ENCODE measurements at places on chromosomes 7 and 10.

DNA sequence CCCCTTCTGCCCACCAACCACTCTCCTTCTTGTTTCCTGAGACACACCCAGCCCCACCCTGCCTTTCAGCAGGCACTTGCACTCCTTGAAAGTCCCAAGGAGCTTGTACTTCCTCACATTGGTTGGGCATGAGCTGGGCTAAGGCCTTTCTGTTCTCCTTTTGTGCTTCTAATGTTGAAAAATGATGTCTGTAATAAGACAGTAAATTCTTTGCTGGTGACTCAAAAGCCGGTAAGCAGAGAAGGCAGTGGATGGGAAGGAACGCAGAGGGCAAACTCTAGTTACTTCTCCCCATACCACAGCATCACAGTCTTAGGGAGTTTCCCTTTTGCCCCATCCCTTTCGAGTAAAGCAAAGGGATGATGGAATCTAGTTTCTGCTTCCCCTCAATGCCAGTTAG is 185.6 kb downstream of the PLXNA4 start:
- DNase-seq, result no peak

DNA sequence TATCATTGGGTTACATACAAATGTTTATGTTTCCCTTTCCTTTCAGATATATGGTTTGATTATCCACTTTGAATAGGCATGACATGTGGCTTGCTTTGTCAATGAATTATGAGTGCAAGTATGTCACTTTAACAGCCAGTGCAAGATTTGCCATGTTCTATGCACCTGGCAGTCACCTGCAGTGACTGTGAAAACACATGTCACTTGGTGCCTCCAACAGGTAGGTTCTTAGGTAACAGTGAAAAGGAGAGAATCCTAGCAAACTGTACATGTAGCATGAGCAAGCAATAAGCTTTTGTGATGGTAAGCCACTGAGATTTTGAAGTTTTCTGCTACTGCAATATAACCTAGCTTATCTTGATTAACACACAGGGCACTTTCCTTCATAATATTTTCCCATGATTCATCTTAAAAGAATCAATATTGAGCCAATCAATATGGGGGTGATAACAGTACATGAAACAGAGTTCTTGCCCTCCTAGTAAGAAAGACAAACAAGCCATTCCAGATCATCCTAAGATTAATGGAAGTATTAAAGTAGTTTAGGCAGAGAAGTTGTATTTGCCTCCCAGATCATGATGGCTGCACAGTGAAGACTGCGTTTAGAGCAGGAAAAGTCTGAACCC is 7.9 kb upstream of the RALA start:
- DNase-seq, result no peak

DNA sequence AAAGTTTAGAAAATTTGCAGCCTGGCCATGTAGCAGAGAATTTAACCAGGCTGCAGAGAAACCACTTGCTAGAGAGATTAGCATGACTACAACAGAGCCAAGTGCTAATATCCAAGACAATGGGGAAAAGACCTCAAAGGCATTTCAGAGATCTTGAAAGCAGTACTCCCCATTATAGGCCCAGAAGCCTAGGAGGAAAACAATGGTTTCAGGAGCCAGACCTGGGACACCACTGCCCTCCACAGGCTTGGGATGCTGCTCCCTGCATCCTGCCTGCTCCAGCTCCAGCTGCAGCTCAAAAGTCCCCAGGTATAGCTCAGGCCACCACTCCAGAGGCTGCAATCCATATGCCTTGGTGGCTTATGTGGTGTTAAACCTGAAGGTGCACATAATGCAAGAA is 101.5 kb upstream of the TMEM72 start:
- no peak for DNase-seq

DNA sequence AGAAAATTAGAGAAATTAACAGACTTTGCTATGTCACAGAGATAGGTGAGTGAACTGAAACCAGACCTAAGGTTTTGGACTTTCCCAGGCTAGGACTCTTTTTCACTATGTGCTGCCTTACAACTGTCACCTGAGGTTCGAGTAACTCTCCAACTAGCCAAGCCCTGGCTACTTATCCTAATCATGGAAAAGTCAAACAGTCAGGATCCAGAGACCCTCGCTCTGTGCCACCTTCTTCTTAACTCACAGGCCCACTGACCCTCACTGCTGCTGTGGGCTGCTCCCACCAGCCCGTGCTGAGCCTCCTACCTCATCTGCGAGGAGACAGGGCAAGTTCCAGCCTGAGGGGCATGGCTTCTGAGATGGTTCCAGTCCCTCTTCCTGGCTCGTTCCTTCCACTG is 211.4 kb upstream of the KLF14 start:
- DNase-seq, result no peak

DNA sequence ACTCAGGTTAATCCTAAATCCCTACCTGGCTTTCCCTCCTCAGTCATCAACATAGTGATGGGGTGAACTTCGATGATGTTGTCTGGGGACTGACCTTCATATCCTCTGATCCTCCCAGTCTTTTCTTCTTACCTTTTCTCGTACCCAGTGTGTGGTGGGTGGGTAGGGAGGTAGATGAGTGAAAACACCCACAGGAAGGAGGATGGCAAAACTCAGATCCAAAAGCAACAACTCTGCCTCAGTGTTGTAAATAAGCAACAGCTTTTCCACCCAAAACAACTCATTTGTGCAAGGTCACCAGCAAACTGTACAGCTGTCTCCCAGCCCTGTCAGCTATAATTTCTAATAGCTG is 38.6 kb downstream of the VOPP1 start:
- DNase-seq, result no peak

DNA sequence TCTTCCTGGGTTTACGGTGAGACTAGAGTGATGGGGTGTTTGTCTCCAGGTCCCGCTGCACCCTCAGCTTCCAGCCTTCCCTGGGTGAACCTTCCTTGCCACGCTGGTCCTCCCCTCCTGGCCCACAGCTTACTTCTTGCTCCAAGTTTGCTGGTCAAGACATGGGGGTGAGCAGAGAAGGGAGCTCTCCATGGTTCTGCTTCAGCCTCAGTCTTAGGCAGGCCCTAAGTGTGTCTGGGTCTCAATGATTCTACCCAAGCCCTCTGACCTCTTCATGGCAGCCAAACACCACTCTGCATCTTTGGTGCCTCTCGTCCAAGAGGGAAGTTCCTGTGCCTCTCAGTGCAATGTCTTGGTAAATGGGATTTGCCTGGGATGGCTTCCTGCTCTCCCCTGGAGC is 356.5 kb upstream of the KLF6 start:
- DNase-seq, result no peak

DNA sequence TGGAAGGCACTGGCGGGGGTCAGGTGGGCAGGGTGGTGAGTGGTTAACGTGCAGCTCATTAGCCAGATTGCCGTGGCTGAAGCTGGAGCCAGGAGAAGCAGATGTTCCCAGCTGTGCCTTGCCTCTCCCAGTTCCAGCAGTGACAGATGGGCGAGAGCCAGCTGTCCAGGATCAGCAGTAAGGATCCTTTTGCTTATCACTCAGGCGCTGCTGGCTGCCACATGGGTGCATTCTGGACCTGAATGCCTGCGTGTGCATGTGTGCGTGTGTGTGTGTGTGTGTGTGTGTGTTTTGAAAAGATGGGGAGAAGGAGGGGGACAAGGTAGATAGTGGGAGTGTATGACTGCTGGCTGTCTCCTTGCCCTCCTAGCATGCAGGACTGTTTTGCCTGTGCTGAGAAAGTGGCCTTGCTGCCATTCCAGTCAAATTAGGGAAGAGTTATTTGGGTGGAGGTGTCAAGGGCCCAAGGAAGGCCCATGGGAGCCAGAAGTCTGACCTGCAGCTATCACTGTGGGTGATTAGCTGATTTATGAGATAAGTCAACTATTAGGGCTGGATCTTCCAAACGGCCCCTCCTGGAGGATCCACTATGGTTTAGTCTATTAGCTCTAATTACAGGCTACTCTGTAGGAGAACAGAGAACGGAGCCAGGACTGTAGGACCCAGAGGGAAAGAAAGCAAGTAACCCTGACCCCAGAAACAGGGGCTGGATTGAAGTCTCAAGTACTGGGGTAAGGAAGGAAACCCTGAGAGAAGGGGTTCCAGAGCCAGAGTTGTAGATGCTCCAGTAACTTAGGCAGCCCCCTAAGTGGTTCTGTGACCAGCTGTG is 3.3 kb downstream of the EPHA1 start:
- no peak for DNase-seq

- DNase-seq, result no peak
Observed at GRCh38 chr7:36684954-36685353, 39.3 kb downstream of the AOAH start.

- DNase-seq, result no peak
Observed at GRCh38 chr7:2266911-2267310, 24.9 kb downstream of the NUDT1 start.

GRCh38 chr7:25253714-25254113 is 25.4 kb upstream of the NPVF start:
- DNase-seq, result no peak

DNA sequence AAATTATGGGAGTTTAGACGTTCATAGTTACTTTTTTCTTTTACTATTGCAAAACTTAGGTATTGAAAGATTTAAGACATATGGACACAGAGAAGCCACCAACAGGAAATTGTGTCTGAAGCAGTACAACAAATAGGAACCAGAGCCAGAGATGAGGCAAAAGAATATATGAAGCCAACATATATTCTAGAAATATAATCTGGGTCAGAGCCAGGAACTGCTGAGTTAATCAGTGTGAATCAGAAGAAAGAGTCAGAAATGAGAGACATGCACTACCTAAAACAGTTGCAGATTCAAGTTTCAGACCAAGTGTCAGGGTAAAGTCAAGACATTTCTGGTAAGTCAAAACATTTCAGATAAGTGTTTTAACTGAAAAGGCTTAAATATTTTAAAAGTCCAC is 67.7 kb downstream of the DGKB start:
- no peak for DNase-seq

DNA sequence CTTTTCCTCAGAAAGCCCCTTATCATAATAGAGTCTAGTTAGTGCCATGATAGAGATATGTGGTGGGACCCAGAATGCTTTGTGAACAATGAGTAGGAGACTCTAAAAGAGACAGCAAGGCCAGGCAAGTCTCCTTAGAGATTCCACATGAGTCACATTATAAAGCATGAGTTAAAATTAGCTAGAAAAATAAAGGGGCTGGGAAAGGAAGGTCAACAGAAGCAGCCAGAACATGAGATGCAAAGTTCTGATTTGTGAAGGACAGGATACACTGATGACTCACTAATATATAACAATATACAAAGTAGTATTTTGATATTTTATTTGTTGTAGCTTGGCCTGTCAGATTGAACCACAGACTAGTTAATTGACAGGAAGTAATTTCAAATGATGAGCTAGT is 25.3 kb upstream of the SNX13 start:
- DNase-seq, result no peak

GRCh38 chr7:127858091-127858914 is 172.9 kb downstream of the LRRC4 start:
- no peak for DNase-seq

DNA sequence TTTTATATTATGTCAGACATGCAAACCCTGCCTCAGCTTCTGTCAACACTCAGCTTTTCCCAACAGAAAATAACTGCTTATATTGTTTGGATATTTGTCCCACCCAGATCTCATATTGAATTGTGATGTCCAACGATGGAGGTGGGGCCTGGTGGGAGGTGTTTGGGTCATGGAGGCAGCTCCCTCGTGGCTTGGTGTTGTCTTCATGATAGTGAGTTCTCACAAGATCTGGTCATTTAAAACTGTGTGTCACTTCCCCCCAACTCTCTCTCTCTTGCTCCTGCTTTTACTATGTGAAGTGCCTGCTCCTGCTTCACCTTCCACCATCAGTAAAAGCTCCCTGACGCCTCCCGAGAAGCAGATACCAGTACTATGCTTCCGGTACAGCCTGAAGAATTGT is 85.8 kb upstream of the KCNMA1 start:
- DNase-seq, result no peak

- no peak for DNase-seq
Observed at GRCh38 chr10:11186374-11186773, 168.7 kb downstream of the CELF2 start.

- no peak for DNase-seq
Observed at GRCh38 chr7:114789161-114789560, 132.7 kb upstream of the MDFIC start.

GRCh38 chr10:128274938-128275337 is 148.7 kb upstream of the MKI67 start:
- DNase-seq, result no peak

- no peak for DNase-seq
Observed at GRCh38 chr7:135665042-135665441, 2.7 kb downstream of the STMP1 start.

- DNase-seq, result no peak
Observed at GRCh38 chr10:36187380-36188079, 545.4 kb upstream of the FZD8 start.

GRCh38 chr7:46152696-46153095 is 231.6 kb upstream of the IGFBP3 start:
- DNase-seq, result no peak

DNA sequence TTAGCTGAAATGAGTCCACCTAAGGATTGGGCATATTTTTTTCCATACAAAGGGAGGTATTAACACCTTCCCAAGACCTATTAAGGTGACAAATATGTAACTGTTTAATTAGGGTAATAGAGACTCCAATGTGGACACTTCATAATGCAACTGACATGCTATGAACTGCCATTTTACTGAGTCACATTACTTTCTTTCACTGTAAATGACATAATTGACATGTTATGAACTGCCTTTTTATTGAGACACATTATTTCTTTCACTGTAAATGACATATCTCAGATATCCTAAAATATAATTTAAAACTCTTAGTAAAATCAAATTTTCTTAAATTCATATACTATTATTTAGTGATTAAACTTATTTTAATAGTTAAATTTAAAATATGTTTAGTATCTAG is 528.8 kb upstream of the PCDH15 start:
- no peak for DNase-seq

DNA sequence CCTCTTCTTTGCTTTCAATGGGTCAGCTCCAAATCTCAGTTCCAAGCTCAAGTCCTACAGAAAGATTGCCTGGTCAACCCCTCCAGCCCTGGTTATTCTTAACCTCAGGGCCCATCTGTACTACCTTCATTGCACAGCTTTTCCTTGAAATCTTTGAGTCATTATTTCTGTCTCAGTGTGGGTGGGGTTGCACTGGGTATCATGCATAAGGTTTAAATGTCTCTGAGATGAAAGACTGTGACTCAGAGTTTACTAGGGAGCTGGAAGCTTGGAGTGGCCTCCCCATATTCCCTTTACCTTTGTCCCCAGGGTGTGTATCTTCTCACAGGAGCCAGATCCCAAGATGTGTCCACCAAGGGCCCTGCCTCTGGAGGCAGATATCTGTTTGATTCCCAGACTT is 3.3 kb upstream of the OR6V1 start:
- DNase-seq, result no peak

DNA sequence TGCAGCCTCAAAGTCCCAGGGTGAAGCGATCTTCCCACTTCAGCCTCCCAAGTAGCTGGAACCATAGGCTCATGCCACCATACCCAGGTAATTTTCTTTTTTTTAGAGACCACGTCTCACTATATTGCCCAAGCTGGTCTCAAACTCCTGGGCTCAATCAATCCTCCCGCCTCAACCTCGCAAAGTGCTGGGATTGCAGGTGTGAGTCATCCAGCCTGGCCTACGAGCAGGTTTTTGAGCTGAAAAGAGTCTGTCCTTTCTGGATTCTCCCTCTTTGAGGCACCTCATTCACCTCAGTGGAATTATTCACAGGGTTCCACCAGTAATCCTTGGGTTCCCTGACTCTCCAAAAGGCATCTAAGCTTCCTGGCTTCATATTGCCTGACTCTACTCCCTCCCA is 7.6 kb upstream of the LEP start:
- no peak for DNase-seq
